ENCODE measurements at places on chromosomes 2 and 18.
A peak's percentile ranks its signal among the peaks of the same experiment; 100 is the strongest.

GRCh38 chr2:15092691-15093090 is 460.2 kb downstream of the LRATD1 start:
- H3K4me1 ChIP-seq: no peaks in the 10 kb centered on the region
- H3K27ac ChIP-seq: no peak overlapping the region
- H3K27me3 ChIP-seq: no peaks in the 10 kb centered on the region
- DNase-seq: no peak

- no peak overlapping the region for H3K27ac ChIP-seq
- no peaks in the 10 kb centered on the region for H3K36me3 ChIP-seq
- no peaks in the 10 kb centered on the region for H3K27me3 ChIP-seq
- H3K4me1 ChIP-seq: no peaks in the 10 kb centered on the region
Observed at GRCh38 chr2:1553671-1554295, 140.5 kb downstream of the TPO start.

- no peak overlapping the region for H3K4me3 ChIP-seq
- no peak overlapping the region for H3K27ac ChIP-seq
- no peak for DNase-seq
- H3K27me3 ChIP-seq: no peaks in the 10 kb centered on the region
- H3K36me3 ChIP-seq: no peaks in the 10 kb centered on the region
Observed at GRCh38 chr18:24003903-24004640, 10.5 kb upstream of the TTC39C start.

- no peak overlapping the region for H3K27ac ChIP-seq
- no peak for DNase-seq
- no peaks in the 10 kb centered on the region for H3K27me3 ChIP-seq
- H3K4me1 ChIP-seq: no peaks in the 10 kb centered on the region
Observed at GRCh38 chr18:79385708-79386341, 9.9 kb upstream of the NFATC1 start.

- no peaks in the 10 kb centered on the region for H3K4me1 ChIP-seq
- no peaks in the 10 kb centered on the region for H3K27me3 ChIP-seq
- no peak overlapping the region for H3K27ac ChIP-seq
- H3K4me3 ChIP-seq: no peak overlapping the region
Observed at GRCh38 chr2:189142893-189143759, 36.4 kb downstream of the COL5A2 start.

GRCh38 chr2:214127571-214127970 is 283.3 kb upstream of the VWC2L start:
- no peaks in the 10 kb centered on the region for H3K4me1 ChIP-seq
- H3K4me3 ChIP-seq: no peak overlapping the region
- H3K27me3 ChIP-seq: no peaks in the 10 kb centered on the region
- no peak for DNase-seq
- no peaks in the 10 kb centered on the region for H3K36me3 ChIP-seq

DNA sequence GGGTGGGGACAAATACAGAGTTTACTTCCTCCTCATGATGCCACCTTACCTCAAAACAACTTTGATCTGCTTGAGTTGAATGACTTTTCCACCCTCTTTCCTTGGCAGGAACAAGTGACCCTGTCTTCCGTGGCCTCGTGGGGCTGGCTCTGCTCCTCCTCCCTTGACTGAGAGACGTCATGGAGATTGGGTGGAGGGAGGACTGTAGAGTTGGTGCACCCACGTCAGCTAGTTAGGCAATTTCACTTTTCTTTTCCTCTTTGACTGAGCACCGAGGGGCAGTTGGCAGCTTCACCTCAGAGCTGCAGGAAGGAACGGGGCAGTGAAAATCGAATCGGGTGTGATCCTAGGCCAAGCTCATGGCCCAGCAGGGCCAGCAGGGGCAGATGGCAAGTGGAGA is at the start of gene SP140:
Gene SP140 (plus strand): TSS at position 251 of the 400 bp plus-strand sequence. CDS start 109 bp downstream, at position 360.
- H3K27ac ChIP-seq: peak within 1 kb of the TSS; percentile 53
- no peak within 1 kb of the TSS for H3K4me3 ChIP-seq
- DNase-seq: peak; percentile 41
- H3K4me1 ChIP-seq: no peaks in the 10 kb centered on the region

Measured in colonic mucosa (tissue), 4 donors.